ENCODE measurements at places on chromosomes 2 and 18.

GRCh38 chr2:151205571-151205970 lies 56.1 kb downstream of the RBM43 start:
- no peak for DNase-seq

DNA sequence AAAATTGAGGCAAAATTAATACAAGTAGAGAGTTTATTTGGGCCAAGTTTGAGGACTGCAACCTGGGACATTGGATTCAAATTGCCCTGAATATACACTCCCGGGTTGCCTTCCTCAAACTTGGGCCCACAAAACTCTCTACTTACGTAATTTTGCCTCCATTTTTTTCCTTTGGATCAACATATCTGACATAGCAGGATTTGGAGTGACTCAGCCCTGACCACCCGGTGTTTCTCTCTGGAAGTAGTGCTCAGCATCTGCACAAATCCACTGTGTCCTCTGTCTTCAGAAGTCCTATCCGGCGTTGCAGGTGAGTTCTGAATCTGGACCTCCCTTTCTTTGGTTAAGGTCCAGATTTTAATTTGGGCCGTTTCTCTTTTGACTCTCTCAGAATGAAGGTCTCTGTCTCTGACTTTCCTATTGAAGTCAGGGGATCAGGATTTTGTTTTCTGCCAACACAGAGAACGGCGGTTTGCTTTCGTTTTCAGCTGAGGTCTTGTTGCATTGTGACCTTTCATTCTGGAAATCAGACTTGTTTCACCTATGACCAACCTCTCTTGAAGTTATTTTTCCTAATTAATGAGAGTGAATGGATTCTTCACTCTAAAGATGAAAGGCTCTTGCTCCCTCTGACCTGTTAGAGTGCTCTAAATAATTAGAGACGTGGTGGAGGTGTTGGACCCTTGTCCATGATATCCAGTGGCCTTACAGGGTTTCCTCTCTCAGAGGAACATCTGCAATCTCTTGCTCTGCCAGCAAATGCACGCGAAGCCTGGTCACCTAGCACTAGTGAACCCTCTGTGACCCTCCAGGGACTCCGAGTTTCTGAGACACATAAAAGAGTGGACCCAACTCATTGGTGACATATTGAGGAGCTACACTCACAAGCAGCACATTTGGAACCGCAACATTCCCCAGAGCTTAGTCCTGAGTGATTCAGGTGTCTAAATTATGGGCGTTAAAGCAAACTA lies 13.6 kb downstream of the TCF23 start:
- DNase-seq: no peak

GRCh38 chr2:210567279-210567678 lies 10.9 kb downstream of the CPS1 start:
- no peak for DNase-seq

- no peak for DNase-seq
Measured at GRCh38 chr18:24766376-24766775, 305.9 kb downstream of the HRH4 start.

DNA sequence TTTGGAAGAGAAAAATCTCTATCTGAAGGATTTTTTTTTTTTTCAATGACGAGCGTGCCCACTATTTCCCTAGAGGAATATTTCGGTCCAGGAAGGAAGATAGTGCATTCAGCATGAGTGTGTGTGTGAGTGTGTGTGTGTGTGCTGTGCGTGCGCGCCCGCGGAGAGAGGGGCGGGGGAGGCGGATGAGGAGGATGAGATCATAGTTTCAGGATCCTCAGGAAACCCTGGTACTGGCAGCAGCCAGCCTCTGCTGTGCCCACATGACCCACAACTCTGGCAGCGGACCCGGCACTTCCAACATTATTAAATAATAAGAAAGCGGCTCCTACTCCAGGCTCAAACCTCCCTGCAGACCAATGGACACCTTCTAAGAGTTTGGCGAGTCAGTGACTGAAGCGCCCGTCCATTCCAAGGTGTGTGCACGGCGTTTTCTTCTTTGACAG lies 217.0 kb upstream of the DTNA start:
- no peak for DNase-seq

DNA sequence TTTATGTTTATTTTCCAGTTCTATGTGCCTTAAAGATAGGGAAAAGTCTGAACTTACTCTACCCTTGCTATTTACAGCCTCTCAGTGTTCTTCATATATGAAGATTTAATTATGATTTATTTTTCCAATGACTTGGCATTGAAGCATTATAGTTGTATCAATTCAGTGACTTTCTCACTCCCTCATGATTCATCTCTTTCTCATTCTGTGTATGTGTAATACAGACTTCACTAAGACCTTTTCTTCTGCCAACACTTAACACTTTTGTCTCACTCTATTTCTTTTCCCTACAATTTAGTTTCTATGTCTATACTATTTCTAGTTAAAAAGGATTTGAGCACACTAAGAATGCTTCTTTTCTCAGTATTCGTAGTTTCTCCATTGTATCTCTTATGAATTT lies 1470.3 kb upstream of the ACVR2A start:
- no peak for DNase-seq

DNA sequence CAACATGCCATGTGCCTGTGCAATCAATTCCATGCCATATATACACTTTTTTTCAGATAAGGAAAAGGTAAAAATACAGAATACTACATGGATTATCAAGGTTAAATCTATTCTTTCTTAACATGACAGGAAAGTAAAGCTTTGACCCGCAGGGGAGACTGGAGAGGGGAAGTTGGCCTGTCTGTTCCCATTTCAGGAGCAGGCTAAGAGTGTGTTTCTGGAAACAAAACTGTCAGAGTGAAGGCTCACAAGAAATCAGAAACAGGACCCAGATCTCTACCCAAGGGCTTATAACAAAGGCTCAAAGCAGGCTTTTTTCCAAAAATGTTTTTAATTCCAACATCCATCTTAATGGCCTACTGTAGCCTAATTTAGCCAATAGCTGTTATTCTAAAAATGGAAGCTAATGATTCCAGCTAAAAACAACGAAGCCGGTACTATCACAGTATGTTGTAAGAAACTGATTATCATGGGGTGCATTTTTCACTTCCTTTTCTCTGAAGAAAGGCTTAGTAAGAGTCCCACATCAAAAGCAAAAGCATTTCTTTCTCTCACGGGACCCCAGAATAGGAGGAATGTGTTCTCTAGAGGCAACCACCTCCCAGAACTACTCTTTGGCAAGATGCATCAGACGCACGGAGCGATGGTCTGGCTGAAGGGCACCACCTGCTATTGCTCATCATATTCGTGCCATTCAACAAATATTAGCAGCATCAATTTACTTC lies 41.4 kb downstream of the FECH start:
- DNase-seq: no peak

DNA sequence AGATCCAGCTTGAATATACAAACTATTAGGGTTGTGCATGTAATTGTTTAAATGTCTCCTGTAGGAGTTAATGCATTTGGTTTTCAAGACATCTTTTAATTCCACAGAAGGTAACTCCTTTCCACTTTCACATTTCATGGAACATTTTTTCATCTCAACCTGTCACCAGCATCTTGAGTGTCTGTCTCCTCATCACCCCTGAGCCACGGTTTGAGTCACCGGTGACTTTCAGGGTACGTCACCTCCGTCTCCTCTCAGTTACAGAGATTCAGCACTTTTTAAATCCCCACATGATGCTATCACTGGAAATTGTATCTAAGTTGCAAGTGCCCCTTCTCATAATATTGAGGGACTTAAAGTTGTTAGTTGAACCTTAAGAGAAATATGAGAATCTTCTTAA lies 25.3 kb downstream of the GPR55 start:
- no peak for DNase-seq

DNA sequence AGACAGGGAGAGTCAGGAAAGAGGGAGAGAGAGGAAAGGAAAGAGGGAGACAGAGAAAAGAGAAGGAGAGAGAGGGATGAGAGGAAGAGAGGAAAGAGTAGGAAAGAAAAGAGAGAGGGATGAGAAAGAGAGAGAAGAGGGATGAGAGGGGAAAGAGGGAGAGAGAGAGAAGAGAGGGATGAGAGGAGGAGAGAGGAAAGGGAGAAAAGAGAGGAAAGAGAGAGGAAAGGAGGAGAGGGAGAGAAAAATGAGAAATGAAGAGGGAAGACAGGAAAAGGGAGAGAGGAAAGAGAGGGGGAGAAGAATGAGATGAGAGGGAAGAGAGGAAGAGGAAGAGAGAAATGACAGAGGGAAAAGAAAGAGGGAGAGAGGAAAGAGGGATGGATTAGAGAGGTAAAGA lies 207.0 kb upstream of the SKOR2 start:
- DNase-seq: no peak

- DNase-seq: no peak
Measured at GRCh38 chr2:73705091-73705490, 32.1 kb downstream of the TPRKB start.

DNA sequence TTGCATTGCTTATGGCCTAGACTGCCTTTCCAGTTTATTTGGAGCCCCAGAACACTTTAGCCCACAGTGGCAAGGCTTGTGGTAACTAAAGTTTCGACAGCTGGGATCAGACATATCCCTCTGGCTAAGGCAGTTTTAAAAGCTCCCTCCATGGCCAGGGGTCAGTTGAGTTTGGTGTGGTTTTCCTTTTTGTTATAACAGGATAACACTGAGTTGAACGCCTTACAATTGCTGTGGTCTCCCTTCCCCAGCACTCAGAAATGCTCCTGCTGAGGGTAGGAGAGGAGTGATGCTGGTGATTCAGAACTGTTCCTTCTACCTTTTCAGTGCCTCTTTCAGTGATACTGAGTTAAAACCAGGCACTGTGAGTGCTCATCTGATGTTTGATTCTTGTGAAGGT lies 182.6 kb downstream of the GULP1 start:
- DNase-seq: no peak

DNA sequence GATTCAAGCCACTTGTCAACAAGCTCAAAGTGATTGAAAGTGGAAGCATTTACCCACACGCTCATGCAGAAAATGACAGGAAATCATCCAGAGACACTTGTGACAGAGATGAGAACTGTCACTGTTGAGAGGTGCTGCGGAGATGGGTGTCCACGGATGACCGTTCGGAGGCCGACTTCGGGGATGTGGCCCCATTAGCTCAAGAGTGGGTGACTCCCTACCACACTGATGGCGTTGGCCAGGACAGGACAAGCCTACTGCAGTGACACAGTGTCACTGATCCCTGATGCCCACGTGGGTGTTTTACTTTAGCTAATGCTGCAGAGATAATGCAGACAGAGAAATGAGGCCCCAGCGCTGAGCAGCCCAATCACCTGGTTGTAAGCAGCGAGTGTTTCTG lies 81.5 kb upstream of the YWHAQ start:
- DNase-seq: no peak

- no peak for DNase-seq
Measured at GRCh38 chr2:219445220-219445640, 10.6 kb downstream of the SPEG start.

DNA sequence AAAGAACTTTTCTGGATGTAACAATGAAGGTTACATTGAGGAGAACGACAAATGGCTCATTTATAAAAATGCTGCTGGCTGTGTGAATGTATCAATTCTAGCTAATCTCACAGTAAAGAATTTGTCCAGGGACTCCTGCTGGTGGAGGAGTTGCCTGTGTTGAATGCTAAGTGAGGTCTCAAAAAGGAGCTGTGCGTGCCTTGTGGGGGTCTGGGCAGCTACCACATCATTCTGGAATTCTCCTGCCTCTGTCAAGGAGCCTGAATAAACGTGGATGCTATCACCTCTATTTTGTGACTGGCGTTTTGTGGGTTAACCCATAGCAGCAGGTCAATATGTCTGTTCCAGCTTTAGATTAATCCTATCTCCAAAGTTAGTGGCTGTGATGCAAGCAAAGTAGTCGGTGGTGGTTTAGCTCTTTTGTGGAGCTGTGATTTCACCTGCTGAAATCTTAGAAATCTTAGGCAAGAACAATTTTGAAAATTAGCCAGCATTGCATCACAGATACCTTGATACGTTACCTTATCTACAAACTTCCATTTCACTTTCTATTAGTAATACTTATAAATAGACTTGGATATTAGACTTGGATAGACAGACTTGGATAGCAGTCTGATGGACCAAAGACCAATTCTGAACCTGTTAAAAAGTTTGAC lies 96.8 kb downstream of the MTCL1 start:
- DNase-seq: no peak

- DNase-seq: no peak
Measured at GRCh38 chr2:168692132-168692744, 110.2 kb upstream of the NOSTRIN start.

GRCh38 chr2:53087262-53087873 lies 680.2 kb upstream of the CHAC2 start:
- DNase-seq: no peak

DNA sequence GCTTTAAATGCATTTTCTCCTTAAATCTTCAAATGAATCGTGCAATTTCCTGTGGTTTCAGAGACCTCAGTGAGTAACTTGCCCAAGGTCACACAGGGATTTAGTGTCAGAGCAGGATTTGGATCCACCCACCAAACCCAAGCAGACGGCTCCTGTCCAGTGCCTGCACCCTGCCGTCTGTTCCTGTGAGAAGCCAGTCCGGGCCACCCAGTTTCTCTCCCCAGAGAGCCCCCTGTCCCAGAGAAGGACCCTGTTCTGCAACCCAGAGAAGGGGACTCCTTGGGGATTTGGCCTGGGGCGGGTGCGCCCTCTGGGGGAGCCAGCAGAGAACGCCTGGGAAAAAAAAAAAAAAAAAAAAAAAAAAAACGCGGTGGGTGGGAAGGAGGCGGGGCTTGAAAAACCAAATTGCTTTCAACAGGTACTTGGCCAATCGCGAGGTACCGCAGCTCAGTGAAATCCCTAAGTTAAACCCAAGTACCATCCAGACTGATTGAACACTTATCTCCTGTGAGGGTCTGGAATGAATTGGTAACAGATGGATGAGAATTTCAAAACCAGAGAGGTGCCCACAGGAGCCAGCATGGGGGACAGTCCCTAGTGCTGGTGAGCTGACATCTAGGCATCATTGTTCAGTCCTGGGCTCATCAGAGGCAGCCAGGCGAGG lies 30.9 kb upstream of the REEP1 start:
- peak; percentile 29 for DNase-seq

- no peak for DNase-seq
Measured at GRCh38 chr2:39356922-39357639, 80.0 kb downstream of the MAP4K3 start.

DNA sequence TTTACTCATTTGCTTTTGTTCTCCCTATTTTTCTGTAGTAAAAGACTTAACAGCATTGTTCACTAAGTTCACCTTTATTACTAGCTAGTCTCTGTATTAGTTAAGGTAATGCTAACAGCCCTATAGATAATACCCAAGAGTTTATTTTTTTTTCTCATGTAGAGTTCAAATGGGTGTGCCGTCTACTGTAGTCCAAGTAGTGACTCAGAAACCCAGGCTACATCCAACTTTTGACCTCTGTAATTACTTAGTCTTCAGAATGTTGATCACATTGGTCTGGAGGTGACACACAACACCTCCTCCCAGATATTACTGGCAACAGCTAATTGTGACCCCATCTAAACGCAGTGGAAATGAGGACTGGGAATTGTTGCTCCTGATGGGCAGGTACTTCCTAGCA lies 7.7 kb downstream of the COQ10B start:
- no peak for DNase-seq

- no peak for DNase-seq
Measured at GRCh38 chr2:113007250-113007649, 2.0 kb downstream of the IL36A start.

GRCh38 chr2:105749583-105750400 lies 5.1 kb downstream of the NCK2 start:
- DNase-seq: no peak
